ENCODE measurements at places on chromosomes 5 and 9. TPM values are rescaled to one million over a fixed set of nuclear protein-coding genes. Genes with fewer than 3 reads are reported as not detected.

DNA sequence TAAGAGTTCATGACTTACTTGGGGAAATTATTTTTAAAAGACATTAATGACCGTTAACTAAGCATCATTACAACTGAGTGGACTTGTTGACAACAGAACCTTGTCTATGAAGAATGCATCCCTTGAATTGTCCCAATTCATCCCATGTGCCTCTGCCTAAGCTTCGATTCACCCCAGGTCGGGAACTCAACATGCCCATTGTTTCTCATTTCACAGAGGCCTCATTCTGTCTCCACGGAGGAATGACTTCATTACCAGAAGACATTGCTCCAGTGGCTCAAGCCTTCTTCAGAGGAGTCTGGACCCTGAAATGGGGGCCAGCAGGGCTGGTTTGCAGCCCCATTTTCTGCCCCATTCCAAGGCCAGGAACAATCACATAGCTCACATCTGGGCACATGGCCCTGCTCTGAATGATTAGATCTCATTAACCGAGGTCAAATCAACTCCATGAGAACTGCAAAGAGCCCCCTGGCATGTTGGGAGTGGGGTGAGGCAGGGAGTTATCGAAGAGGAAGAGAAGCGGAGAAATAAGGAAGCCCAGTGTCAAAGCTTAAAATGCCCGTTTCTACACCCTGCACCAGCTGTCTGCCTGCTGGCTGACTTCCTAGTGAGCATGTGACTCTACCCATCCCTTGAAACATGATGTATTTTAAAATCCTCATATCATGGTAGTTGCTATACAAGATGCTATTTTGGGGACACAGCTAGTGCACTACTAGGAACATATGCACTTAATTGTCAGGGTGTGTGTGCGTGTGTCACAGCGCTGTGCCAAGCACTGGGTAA is 137.3 kb downstream of the LHFPL2 start:
- no peak overlapping the region for H3K4me3 ChIP-seq
- H3K4me1 ChIP-seq = 0 out of 2 replicates have a peak, but pooled peaks cover 2% of the 10 kb centered on the region
- no peak overlapping the region for H3K27ac ChIP-seq
- H3K36me3 ChIP-seq = peaks cover 7% of the 10 kb centered on the region
- no peaks in the 10 kb centered on the region for H3K27me3 ChIP-seq

The SLC4A9 gene
- not detected for total RNA-seq

DNA sequence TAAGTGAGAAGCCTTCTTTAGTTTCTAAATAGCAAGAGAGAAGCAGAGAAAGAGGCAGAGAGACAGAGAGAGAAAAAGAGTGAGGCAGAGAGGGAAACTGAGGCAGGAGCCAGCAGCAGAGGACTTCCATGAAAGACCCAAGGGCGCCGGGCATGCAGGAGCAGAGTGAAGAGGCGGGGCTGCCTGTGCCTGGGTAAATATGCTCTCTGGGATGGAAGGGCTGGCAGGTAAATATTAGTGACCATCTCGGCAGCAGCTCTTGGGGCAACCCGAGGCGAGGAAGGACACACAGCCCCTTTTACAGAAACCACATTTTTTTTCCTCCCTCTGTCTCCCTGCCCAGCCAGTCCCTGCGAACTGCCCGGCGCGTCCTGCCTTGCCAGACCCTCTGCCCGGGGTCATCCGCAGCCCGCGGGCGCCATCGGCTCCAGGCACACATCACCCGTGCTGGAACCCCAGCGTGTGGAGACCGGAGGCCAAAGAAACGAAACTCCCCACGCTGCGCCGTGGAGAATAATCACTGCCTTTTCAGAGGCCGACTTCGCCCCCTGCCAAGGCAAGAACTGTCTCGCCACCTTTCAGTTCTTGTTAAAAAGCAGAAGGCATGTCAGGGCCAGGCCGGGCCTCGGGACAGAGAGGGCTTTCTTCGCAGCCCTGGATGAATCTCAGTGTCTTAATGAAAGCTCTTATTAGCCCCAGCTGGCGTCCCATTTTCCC is 61.3 kb downstream of the BOD1 start:
- no peak overlapping the region for H3K4me3 ChIP-seq
- no peaks in the 10 kb centered on the region for H3K4me1 ChIP-seq
- H3K27ac ChIP-seq = no peak overlapping the region
- no peaks in the 10 kb centered on the region for H3K36me3 ChIP-seq
- no peaks in the 10 kb centered on the region for H3K27me3 ChIP-seq

The SMIM23 gene
- total RNA-seq = not detected

GRCh38 chr5:82307451-82307850 is 29.3 kb upstream of the RPS23 start:
- H3K4me1 ChIP-seq = no peaks in the 10 kb centered on the region
- DNase-seq = no peak
- peaks cover 12% of the 10 kb centered on the region for H3K36me3 ChIP-seq
- no peak overlapping the region for H3K4me3 ChIP-seq
- H3K27ac ChIP-seq = no peak overlapping the region

The PCDHGA11 gene
- 2.7 TPM for total RNA-seq

DNA sequence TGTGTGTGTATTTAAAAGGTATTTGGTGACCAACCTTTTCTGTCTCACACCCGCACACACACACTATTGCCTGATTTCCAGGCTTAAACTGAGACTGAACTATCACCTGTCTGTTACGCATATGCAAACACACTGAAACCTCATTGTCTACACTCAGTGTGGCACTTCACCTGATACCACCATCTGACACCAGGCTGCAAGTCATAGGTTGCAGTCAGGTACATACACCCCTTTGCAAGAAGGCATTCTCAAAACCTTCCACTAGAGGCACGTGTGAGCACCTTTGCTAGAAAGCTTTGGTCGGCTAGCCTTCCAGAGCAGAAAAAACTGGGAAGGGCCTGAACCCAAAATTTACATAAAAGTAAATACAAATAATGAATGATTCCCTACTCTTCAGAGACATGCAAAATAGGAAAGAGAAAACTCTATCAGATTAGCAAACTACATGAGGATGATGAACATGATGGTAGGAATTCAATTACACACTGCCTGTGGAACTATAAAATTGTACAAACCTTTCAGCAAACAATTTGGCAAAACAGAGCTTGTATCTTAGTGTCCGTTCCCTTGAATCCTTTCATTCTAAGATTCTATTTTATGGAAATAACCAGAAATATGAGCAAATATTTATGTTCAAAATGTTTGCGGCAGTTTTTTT is 5.9 kb upstream of the FOXD1 start:
- no peak overlapping the region for H3K27ac ChIP-seq
- no peaks in the 10 kb centered on the region for H3K36me3 ChIP-seq
- H3K4me1 ChIP-seq = no peaks in the 10 kb centered on the region
- H3K27me3 ChIP-seq = peaks cover 37% of the 10 kb centered on the region
- H3K4me3 ChIP-seq = no peak overlapping the region

GRCh38 chr5:158610051-158610415 is 489.7 kb downstream of the EBF1 start:
- H3K4me1 ChIP-seq = no peaks in the 10 kb centered on the region
- no peak overlapping the region for H3K4me3 ChIP-seq
- no peaks in the 10 kb centered on the region for H3K27me3 ChIP-seq
- H3K36me3 ChIP-seq = no peaks in the 10 kb centered on the region
- DNase-seq = no peak

DNA sequence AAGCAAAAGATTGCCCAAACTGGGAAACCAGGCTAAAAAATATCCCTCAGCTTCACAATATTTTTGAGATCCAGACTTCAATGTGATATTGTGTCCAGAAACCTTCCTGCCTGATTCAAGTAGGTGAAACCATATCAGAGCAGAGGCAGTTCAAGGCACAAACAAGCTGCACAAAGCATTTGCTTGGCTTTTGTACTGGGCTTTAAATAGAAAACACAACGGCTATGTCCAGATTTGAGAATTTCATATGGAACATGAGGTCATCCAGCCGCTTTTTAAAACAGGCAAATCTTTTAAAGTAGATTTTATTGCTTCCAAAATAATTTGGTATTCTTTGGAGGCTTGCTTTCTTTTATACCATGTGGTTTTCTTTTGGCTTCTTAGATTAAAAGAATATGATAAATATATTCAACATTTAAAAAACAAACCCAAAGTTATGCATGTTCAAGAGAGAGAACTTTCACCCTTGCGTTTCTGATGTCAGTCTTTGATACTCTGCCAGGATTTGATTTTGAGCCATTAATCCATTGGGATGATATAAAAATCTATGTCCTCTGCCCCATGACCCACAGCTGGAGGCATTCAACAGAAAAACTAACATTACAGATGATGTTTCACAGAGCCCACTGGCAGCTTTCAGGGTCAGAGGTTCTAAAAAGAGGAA is 29.0 kb upstream of the CCDC112 start:
- H3K4me1 ChIP-seq = peaks cover 7% of the 10 kb centered on the region
- no peaks in the 10 kb centered on the region for H3K36me3 ChIP-seq
- H3K27ac ChIP-seq = no peak overlapping the region
- no peak overlapping the region for H3K4me3 ChIP-seq
- DNase-seq = no peak

The LECT2 gene
- not detected for total RNA-seq

The DIRAS2 gene
- not detected for total RNA-seq

The OTULINL gene
- total RNA-seq = 7.0 TPM

DNA sequence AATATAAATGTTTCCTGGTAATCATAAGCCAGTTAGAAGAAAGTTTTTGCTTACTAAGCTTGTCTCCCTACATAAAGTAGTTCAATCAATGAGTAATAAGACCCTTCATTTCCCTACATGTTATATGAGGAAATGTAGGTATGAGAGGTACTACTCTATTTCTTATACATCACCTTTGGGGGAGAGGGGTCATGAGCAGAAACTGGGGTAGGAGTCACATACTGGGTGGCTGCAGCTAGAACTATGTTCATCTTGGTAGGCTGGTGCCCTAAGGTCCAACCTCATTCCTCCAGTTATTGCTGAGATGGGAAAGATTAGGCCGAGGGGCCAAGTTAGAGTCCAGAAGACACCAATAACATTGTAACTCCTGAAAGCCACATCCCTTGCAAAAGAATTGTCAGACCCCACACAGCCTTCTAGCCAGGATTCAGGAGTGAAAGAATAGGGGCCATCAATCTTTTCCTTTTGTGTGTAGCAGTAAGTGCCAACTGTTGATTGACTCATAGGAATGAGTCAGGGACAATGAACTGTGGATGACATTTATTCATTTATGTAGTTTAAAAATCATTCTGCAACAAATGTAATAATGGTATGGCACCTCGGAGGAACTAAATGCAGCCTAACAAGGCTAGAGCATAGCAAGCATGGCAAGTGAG is 21.6 kb upstream of the SREK1 start:
- H3K27me3 ChIP-seq = no peaks in the 10 kb centered on the region
- H3K27ac ChIP-seq = no peak overlapping the region
- no peak for DNase-seq
- H3K4me1 ChIP-seq = no peaks in the 10 kb centered on the region
- no peaks in the 10 kb centered on the region for H3K36me3 ChIP-seq

DNA sequence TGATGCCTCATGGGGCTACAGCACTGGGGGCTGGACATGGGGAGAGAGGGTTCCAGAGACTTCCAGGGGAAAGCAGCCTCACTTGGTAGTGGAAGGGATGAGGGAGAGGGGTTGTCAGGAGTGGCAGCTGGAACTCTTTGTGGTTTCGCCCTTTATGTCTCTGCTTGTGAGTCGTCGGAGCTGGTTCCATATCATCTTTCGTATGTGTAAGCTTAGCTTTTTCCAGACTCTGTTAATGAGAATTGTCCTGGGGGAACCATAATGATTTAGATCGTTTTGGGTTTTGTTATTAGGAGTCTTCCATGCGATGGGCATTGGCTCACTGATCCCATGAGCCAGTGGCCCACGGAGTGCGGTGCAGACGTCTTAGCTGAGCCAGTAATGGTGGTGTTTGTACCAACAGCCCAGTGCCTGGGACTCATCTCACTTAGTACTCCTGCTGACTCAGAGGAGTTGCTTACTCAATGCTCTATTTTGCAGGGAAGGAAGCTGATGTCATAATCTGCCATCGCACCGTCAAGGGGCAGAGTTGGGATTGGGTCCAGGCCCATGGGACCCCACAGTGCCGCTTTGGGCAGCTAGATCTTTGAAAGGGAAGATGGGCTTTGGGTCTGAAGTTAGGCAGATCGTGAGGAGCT is 48.5 kb downstream of the NEK6 start:
- H3K4me3 ChIP-seq = no peak overlapping the region
- no peaks in the 10 kb centered on the region for H3K4me1 ChIP-seq
- H3K27ac ChIP-seq = no peak overlapping the region
- 0 out of 2 replicates have a peak, but pooled peaks cover 4% of the 10 kb centered on the region for H3K36me3 ChIP-seq
- DNase-seq = no peak
- H3K27me3 ChIP-seq = no peaks in the 10 kb centered on the region

DNA sequence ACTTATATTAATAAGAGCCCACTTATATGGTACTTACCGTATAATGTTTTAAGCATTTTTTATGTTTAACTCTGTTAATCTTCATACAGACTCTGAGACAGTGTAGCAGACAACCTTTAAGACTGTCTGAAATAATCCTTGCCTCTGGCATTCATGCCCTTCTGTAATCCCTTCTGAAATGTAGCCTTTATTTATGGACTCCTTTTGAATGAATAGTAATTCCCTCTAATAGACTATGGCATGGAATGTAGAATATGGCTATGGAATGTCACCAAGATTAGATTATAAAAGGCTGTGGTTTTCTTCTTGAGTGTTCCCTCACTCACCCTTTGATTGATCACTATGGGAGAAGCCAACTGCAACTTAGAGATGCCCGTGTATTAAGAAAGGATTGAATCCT is 439.4 kb downstream of the SH3GL2 start:
- H3K27ac ChIP-seq = no peak overlapping the region
- H3K27me3 ChIP-seq = no peaks in the 10 kb centered on the region
- no peaks in the 10 kb centered on the region for H3K4me1 ChIP-seq
- H3K36me3 ChIP-seq = no peaks in the 10 kb centered on the region
- no peak for DNase-seq

The CEL gene
- 4.0 TPM for total RNA-seq

The INSL4 gene
- not detected for total RNA-seq
